ENCODE measurements at places on chromosomes 1 and 21. TPM values are rescaled to one million over a fixed set of nuclear protein-coding genes. Genes with fewer than 3 reads are reported as not detected.

Gene NIBAN1
- 58.8 TPM for total RNA-seq

Gene MRPS21
- total RNA-seq = 66.1 TPM

Gene CCDC181
- total RNA-seq = not detected

Gene MMP23B
- 6.5 TPM for total RNA-seq

Gene AIM2
- total RNA-seq = 123 TPM

Gene ASAP3
- 1.0 TPM for total RNA-seq

Gene RIPK4
- total RNA-seq = 1.1 TPM

Gene SPRR2B
- total RNA-seq = not detected

Gene SSR2
- 194 TPM for total RNA-seq

Gene EXO1
- 32.3 TPM for total RNA-seq

Gene EXO5
- total RNA-seq = 6.6 TPM

Gene OR2AK2
- 0.26 TPM for total RNA-seq

Gene DNTTIP2
- 79.5 TPM for total RNA-seq

GRCh38 chr1:228088586-228089498, 6.3 kb downstream of the ARF1 start:
- ATAC-seq = no peak

DNA sequence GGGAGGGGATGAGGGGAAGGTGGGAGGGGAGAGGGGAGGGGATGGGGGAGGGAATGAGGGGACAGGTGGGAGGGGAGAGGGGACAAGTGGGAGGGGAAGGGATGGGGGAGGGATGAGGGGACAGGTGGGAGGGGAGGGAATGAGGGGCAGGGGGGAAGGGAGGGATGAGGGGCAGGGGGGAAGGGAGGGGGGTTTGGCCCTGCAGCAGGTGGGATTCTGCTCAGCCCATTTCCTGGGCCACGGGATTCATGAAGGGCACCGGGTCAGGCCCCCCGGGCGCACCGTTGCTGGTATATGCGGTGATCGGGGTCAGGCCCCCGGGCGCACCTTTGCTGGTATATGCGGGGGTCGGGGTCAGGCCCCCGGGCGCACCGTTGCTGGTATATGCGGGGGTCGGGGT, 15.1 kb upstream of the SAMD11 start:
- no peak for ATAC-seq

DNA sequence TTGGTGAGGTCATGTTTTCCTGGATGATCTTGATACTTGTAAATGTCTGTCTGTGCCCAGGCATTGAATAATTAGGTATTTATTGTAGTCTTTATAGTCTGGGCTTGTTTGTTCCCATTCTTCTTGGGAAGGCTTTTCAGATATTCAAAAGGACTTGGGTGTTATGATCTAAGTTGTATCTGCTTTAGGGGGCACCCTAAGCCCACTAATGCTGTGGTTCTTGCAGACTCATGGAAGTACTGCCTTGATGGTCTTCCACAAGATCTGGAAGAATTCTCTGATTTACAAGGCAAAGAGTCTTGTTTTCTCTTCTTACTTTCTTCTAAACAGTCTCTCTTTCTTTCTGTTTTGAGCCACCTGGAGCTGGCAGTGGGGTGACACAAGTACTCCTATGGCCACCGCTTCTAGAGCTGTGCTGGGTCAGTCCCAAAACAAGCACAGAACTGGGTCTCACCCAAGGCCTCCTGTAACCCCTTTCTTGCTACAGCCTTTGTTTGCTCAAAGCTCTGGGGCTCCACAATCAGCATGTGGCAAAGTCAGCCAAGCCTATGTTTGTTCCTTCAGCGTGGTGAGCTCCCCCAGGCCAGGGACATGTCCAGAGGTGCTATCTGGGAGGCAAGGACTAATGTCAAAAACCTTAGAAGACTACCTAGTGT, 12.6 kb downstream of the VN1R5 start:
- no peak for ATAC-seq

DNA sequence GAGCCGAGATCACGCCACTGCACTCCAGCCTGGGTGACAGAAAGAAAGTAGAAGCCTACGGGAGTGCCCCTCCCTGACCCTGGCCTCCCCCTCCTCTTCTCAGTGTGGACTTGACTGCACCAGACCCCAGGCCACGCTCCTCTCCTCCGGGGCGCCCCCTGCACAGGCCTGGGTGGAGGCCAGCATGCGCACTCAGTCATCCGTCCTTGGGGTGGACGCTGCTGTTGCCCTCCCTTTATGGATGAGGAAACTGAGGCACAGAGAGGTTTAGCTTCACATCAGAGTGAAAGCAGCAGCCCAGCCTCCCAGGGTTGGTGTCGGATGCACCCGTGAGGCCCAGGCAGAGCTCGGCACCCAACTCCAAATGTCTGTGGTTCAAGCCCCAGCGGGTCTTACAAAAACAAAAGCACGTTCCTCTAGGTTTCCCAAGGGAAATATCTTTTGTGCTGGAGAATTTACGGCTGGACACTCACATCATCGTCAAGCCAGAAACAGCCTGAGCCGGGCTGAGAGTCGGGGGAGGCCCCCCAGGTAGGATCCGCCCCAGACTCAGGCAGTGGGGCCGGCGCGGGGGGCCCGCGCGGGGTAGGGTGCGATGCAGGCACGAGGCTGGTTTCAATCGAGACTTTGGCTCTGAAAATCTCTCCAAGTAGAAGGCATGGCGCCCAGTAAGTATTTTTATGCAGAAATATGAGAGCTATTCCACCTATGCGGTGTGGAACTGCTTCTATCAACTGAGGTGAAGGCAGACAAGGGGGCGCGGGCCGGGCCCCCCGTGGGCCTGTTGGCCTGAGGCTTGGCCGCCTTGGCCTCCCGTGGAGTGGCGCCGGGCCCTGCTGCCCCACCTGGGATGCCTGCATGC, 36.6 kb downstream of the MORN1 start:
- no peak for ATAC-seq

DNA sequence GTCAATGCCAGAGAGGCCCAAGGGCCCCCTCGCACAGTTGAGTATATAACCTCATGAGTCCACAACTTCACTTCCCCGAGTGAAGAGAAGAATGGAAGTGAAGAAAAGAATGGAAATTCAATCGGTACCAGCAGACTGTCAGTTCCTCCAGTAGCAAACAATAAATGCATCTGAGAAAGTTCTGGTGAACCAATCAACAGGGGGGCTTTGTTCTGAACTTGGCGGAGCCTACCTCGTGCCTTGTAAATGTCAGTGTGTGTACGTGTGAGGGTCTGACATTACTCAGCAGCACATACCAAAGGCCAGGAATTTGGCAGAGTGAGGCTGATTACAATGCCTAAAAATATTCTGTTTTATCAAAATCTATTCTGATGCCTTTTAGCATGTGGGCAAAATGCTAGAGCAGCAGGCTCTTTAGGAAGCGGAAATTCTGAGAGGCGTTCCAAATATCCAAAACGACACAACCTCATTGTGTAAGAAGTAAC, 238.5 kb downstream of the LTN1 start:
- no peak for ATAC-seq

DNA sequence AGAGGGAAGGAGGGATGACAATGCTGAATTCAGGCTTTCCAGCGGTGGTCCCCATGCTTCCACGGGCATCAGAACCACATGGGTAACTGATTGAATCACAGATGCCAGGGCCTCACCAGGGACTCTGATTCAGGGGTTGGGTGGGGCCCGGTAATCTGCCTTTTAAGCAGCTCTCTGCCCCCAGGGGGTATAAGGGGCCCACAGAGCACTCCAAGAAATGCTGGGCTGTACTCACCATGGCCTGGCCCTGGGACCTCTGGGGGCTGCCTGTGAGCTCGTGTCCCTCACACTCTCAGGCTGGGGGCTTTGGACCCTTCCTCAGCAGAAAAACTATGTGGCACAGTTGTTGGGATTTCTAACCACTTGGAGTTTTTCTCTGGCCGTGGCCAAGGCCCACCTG, 70.6 kb downstream of the ARHGEF10L start:
- no peak for ATAC-seq

DNA sequence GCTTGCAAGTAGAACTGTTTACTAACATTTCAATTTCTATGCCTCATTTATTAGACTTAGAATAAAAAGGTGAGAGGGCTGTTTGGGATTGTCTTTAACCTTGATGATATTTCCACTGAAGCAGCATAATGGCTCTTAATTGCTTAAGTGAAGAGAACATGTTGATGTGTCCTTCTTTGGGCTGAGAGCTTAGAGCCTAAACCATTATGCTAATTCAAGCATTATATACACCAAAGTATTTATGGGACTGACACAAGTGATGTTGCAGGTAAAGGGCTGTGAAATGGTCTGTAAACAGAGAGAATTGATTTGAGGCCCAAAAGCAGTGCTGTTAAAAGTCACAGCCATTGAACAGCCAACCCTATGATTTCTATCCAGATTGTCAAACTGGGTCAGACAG, 113.9 kb downstream of the ATG4C start:
- no peak for ATAC-seq

DNA sequence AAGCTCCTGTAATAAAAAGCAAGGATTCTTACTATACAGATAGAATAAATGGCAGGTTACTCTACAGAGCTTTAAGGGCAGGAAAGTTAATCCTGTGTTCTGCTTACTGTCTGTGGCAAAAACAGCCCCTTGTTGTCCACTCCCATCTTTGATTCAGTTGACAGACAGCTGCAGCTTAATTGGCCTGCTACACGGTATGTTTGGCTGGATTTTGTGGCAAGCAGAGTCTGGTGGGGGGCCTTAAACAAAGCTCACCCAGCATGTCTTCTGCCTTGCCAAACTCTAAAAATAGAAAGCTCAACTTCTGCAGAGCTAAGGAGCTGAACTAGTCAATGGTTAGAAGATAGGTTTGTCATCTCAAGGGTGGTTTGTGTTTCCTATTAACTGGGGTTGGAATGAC, 407.2 kb downstream of the HLX start:
- no peak for ATAC-seq

DNA sequence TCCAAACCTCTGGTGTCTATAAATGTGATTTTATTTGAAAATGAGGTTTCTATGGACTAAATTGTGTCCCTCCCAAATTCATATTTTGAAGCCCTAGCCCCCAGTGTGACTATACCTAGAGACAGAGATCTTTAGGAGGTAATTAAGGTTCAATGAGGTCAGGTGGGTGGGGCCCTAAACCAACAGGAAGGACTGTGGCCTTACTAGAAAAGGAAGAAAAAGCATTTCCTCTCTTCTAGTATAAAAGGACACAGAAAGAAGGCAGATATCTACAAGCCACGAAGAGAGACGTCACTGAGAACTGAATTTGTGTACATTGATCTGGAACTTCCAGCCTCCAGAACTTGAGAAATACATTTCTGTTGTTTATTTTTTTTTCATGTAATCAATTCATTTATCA, 123.1 kb upstream of the RUNX1 start:
- peak; percentile 46 for ATAC-seq

- ATAC-seq = no peak
Measured at GRCh38 chr21:40575976-40576375, 271.0 kb downstream of the DSCAM start.

DNA sequence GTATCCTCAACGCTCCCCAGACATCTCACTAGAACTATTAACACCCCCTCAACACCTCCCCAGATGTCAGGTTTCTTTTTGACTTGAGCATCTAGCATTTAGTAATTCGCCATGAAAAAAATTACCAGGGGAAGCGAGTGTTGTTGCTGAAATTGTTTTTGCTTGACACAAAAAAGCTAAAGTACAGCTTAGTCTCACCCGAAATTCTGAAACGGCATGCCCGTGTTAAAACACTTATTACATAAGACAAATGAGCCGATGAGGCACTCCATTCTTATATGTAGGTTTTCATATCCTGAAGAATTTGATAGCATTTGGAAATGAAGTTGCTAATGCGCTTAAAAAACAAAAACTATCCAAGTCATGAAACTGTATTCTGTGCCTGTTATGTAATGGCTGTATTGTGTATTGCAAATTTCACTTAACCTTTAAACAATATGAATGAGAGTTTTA, 1.3 kb upstream of the NRIP1 start:
- peak; percentile 33 for ATAC-seq

DNA sequence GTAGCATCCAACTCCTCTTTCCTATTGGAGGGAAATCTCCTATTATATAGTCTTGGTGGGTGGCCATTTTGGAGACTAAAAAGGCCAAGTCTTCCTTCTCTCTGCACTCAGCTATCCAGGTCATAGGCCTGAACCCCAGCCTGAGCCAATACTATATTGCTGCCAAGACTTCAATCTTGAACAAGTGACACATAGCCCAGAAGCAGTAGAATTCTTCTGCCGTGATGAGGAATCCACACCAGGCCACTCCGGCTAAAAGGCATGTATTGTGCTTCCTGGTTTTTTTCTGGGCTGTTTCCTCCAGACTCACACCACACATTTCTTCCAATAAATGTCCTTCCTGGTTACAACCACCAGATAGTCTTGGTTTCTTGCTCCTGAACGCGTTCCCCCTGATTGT, 43.0 kb downstream of the ATF3 start:
- ATAC-seq = no peak

- no peak for ATAC-seq
Measured at GRCh38 chr1:85351202-85351828, 74.9 kb upstream of the BCL10 start.

- ATAC-seq = no peak
Measured at GRCh38 chr1:177969109-177969508, 749 bp downstream of the SEC16B start.

- ATAC-seq = no peak
Measured at GRCh38 chr1:50110656-50111055, 1.9 kb downstream of the ELAVL4 start.

GRCh38 chr21:25987531-25987930, 183.0 kb downstream of the APP start:
- no peak for ATAC-seq

DNA sequence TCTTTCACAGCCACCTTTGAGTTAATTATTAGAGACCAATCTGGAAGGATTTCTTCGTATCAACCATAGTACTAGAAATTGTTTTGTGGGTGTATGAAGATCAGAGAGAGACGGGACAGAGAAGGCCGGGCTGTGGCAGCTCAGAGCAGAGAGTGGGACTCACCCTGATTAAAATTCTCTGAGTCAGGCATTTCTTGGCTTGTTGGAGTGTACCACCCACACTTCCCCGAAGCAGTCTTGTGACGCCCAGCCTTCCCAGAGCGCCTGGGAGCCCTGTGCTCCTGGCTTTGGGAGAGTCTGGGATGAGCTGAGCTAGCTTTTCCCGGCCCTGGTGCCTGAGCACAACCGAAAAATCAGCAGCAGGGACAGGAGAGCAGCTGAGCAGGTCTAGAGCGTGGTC, 19.4 kb downstream of the PLEKHM2 start:
- no peak for ATAC-seq

GRCh38 chr1:216815260-216816131, 92.3 kb upstream of the ESRRG start:
- no peak for ATAC-seq

DNA sequence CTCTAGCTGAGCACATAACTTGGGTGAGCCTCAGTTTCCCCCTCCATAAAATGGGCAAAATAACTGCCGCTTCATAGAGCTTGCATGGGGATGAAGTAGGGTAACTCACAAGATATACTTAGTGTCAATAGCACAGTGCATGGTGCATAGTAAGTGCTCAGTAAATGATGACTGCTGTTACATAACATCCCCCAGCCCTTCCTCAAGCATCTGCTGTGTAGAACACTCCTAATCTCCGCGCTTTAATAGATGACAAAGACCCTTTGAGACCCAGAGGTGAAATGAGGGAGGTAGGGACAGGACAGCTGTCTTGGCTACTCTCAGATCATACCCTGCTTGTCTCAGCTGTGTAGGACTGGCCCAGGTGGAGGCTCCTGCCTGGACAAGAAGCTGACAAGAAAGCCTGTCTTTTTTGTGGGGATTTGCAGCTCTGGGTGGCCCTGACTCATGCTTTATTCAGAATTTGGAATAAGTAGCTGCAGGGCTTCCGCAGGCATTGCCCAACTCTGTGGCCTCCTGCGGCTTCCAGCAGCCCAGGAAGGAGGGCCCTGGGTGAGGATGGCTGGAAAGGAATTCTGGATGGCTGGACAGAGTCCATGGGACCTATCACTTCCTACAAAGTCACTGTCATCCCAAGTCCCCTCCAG, 20.7 kb upstream of the PADI4 start:
- no peak for ATAC-seq

GRCh38 chr21:28871388-28872010, 121.2 kb downstream of the LTN1 start:
- no peak for ATAC-seq

All from activated T-helper 17 cell treated with anti-CD3 and anti-CD28 coated beads, Interleukin-2, amount 50 U/mL, for 72 hours (primary cell).